K562 (cell line): ENCODE measurements at places on chromosomes 16 and 17. TPM values are rescaled to one million over a fixed set of nuclear protein-coding genes. Genes with fewer than 3 reads are reported as not detected.
A peak's percentile ranks its signal among the peaks of the same experiment; 100 is the strongest.

DNA sequence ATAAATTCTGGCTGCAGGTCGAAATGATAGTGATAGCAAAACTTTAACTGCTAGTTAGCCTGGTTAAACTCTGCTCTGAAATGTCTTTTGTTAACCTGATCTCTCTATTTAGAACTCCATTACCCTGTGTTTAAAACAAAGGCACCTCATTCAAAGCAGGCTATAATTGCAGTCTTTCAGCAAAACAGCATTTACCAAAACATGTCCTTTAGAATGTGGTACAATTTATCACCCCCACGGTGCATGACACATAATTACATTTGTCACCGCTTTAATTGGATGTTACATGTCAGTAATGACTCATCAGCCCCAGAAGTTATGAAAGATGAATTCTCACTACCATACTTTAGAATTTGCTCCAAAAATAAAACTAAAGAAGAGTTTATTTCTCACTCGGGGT is 295.4 kb downstream of the TOX3 start:
- no peak for DNase-seq

GRCh38 chr16:70304892-70305448 is 6.0 kb downstream of the DDX19B start:
- no peak for DNase-seq

GRCh38 chr16:74451951-74452758 is 30.9 kb upstream of the CLEC18B start:
- no peak for DNase-seq

GRCh38 chr16:87860553-87861299 is 8.6 kb downstream of the SLC7A5 start:
- DNase-seq: peak; percentile 78

DNA sequence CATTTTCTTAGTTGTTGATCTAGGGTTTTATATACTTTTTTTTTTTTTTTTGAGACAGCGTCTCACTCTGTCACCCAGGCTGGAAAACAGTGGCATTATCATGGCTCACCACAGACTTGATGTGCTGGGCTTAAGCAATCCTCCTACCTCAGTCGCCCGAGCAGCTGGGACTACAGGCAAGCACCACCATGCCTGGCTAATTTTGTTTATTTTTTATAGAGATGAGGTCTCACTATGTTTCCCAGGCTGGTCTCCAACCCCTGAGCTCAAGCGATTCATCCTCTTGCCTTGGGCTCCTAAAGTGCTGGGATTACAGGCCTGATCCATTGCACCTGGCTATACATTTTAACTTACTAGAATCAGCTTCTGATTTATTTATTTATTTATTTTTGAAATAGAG is 34.2 kb upstream of the ATP2A3 start:
- DNase-seq: no peak

DNA sequence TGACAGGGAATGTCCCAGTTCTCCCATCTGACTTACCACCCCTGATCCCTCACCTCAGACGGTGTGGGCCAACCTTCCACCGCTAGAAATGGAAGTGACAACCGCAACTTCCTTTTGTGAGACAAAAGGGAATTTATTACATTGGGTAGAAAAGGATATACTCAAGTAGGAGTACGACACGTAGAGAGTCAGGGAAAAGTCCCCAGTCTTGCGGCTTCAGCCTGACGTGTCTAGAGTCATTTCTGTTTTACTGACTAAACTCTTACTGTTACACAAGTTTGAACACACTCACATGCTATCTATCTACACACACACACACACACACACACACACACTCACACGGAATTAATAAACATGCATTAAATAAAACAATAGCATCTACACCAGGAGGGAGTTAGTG is 178.9 kb downstream of the COPRS start:
- DNase-seq: no peak

- no peak for DNase-seq
Measured at GRCh38 chr17:49886036-49886435, 38.2 kb upstream of the TAC4 start.

DNA sequence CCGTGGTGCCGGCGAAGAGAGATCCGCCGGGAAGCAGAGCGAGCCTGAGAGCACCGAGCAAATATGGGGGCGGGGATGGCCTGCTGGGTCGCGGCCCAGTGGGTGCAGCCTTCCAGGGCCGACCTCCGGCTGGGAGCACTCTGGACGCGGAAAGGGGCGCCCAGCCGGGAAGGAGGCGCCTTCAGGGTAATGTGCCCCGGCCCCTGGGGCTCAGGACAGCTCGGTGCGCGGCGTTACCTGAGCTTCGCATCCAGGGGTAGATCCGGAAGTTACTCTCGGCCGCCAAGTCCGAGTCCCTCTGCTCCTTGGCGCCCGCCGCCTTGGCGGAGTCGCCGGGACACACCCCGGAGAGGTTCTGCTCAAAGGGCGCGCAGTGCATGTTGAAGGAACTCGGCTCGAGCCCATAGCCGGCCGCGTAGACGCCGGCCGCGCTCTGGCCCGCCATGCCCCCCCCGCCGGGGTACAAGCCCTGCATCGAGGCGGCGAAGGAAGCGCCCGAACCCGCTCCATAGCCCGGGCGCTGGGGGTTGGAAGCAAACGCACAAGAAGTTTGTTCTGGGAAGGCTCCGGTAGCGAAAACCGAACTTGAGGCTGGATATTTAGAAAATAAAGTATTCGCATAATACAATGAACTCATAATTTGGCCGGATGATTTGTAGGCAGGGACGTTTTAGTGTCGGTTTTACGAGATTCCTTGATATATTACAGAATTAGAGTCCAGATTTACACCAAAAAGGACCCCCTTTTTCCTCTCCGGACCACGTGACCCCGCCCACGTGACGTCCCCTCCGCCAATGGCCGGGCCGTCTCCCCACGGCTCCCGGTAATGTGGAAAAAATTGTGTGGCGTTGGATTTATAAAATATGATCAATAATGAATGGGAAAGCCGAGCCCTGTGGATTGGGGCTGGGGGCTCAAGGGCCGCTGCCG is at the start of gene HOXB7:
TSS of gene HOXB7 (minus strand) at position 736 of the 930 bp plus-strand sequence. CDS start at position 637, 99 bp downstream.
- DNase-seq: peak; percentile 84

DNA sequence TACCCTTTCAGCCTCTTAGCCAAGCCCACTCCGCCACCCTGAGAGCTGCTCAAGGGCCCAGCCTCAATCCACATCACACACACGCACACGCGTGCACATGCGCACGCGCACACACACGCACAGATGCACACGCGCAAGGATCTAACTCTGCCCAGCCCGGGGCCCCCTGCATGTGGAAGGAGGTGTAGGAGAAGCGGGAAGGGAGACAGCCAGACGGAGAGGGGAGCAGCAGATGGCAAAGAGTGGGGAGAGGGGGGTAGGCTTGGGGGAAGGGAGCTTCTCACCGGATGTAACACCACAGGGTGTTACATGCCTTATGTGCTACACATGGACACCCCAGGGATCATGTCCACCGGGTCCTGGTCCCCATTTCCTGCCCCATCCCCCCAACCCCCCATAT is 15.3 kb downstream of the DLG4 start:
- DNase-seq: no peak

Gene CDYL2
- total RNA-seq: 0.04 and 0.25 TPM in 2 replicates

Gene PIMREG
- total RNA-seq: 13.4 and 16.0 TPM in 2 replicates
